NCI-H2227 treated with DMSO at 0.1 percent for 48 hours (cell line): ENCODE measurements at places on chromosomes 4 and X.

DNA sequence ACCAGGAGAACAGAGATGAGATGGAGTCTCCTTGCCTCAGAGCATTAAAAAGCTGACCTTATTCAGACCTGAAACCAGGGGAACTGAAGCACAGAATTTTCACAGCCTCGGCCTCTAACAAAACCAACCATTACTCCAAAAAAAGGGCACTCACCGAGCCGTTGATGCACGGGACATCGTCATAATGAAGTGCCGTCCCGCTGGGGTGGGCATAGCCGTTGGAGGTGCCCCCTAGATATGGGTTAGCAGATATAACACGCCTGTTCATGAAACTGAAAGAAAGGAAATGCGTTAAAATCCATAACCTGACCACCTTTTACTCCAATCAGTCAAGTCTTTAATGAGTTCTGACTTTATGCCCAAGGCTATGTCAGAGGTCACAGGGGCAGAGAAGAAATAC, 153.6 kb downstream of the AFAP1 start:
- DNase-seq: no peak

DNA sequence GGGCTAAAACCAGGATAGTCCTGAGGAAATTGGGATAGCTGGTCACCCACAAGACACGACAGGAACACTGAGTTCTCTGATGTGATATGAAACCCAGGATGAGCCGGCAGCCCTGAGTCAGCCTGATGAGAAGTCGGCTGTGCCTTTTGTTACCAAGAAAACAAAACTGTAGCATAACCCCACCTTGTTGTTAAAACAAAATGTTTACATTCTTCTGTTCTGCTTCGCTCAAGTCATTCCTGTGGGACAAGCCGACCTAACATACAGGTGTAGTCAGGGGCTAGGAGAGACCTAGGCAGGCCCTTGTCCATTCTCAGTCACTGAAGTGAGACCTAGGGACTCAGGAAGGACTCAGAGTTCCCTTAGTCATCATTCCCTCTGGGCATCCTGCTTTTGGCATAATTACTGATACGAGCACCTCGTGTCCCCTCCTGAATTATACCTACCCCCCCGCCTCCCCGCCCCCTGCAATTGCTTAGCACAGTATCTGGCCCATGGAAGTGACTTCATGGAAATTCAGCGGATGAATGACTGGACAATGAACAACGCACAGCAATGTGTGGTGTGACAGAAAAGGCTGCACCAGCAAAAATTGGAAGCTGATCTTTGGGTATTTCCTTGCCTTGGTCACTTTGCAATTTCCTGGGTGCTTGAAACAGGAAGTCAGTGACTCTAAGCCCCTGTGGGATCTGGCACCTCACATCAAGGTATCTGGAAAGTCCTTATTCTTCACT, 31.9 kb upstream of the TLR2 start:
- no peak for DNase-seq

GRCh38 chr4:53702334-53703266, 111.3 kb upstream of the LNX1 start:
- peak; percentile 28 for DNase-seq

DNA sequence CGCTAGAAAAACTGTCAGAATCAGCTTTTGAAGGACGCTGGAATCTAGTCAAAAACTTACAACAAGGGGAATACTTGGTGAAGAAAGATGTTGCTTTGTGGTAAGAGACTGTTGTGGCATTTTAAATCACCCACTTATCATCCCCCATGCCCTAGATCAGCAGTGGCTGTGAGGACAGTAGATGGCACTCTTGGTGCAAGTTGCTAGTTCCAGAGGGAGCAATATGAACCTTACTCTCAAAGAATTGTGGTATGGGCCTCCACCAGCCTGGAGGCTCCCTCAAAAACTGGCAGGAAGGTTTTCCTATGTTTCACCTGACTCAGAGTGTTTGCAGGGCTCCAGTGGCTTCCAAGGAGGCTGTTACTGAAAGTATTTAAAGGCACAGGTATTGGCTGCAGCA, 37.7 kb upstream of the SLC16A2 start:
- DNase-seq: no peak

- DNase-seq: no peak
Observed at GRCh38 chr4:14924812-14925344, 77.4 kb upstream of the CPEB2 start.

DNA sequence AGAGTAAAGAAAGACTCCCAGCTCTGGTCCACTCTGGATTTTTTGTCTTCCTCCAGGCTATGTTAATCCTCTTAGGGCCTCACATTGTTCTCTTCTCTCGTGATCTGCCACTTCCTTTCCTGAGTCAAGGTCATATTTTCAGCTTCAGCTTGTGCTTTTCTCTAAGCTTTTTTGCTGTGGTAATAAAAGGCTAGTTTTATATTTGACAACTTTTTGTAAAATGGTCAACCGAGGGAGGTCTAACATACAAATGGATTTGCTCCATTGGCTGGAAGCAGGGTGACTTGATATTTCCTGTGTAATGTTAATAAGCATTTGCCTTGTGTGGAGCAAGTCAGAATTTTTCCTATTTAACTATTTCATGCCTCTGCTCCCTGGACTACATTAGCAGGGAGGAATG, 239.7 kb downstream of the RAB28 start:
- DNase-seq: no peak

GRCh38 chr4:54526560-54526959, 131.2 kb upstream of the KIT start:
- DNase-seq: no peak

GRCh38 chr4:143262838-143263237, 73.8 kb upstream of the GAB1 start:
- DNase-seq: no peak

DNA sequence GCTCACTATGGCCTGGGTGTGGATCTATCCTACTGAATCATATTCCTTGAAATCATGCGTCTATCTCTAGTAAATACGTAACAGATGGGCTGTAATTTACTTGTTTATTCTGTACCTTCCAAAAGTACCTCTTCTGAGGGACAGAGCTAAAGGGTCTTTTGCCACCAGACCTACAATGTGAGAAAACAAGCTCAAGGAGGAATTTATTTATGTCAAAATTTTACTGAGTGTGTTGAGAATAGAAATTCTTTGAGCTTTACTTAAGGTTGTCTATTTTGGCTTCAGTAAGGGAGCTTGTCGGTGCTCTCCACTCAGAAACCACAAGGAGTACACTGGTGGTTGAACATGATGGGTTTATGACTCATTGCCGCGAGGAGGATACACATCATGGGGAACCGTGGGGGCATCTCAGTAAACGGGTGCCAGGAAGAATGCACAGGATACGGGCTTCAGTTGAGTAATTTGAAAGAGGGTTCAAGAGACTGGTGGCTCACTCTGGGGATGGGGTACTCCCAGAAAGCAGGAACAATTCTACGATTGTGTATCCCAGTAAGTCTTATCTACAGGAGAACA, 3.0 kb downstream of the ANK2 start:
- DNase-seq: no peak
